ENCODE measurements at places on chromosomes 1 and 21.
A peak's percentile ranks its signal among the peaks of the same experiment; 100 is the strongest.

- DNase-seq = no peak
These were observed 14.1 kb upstream of the A3GALT2 start for GRCh38 chr1:33335020-33335419.

GRCh38 chr1:153536012-153536670 is 350 bp upstream of the S100A6 start:
- DNase-seq = peak; percentile 96

- DNase-seq = peak; percentile 4
These were observed 54.4 kb upstream of the C1orf174 start for GRCh38 chr1:3954170-3955169.

- DNase-seq = no peak
These were observed 77.1 kb downstream of the ITPKB start for GRCh38 chr1:226661965-226662364.

DNA sequence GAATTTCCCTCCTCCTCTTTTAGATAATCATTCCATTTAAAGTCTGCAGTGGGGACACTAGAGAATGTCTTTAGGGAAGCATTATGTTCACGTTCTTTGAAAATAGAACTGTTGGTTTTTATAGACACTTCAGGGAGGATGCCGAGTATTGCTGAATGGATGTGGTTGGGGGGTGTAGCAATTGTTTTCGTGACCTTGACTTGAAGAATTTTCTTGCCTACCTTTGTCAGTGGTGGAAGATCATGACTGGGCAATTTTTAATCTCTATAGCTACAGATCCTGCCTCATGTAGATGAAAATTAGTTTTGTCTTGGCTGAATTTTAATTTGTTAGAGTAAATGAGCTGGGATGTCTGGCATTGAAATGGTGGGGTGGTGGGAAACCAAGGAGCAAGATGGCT is 3.8 kb downstream of the SMG7 start:
- no peak for DNase-seq

- DNase-seq = no peak
These were observed 10.8 kb downstream of the AHDC1 start for GRCh38 chr1:27592931-27593677.

DNA sequence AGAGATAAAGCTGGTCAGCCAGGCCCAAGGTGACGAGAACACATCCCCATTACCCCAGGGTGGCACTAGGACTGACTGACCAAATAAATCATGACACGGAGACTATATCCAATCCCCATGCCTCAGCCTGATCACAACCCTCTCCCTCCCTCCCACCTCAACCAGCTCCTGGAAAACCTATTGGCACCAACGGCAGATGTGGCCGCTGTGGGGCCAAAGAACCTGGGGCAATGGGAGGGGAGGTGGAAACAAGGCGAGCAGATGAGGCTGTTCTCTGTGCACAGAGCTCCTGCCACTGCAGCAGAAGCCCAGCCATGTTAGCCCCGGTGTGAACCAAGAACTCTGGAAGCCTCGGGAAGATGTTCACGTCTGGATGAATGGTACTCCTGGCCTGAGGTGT is 77.6 kb downstream of the CD247 start:
- DNase-seq = no peak

Data from LHCN-M2 (cell line).